NCI-H774 (cell line): ENCODE measurements at places on chromosomes 2 and 18.

- no peak for DNase-seq
These were observed 400.5 kb upstream of the TCF4 start for GRCh38 chr18:55988537-55988936.

DNA sequence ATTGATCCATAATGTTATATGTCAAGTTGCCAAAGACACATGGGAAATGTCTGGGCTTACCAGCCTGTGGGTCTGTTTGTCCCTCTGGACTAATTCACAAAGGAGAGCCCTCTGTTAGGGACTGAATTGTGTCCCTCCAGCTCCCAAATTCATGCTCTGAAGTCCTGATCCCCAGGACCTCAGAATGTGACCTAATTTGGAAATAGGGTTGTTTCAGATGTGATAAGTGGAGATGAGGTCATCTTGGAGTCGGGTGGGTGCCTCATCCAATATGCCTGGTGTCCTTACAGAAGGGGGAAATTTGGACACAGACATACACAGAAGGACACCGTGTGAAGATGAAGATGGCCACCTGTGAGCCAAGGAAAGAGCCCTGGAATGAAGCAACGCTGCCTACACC, 41.4 kb upstream of the ROCK2 start:
- no peak for DNase-seq

- no peak for DNase-seq
These were observed 23.7 kb downstream of the EFEMP1 start for GRCh38 chr2:55899881-55900280.

DNA sequence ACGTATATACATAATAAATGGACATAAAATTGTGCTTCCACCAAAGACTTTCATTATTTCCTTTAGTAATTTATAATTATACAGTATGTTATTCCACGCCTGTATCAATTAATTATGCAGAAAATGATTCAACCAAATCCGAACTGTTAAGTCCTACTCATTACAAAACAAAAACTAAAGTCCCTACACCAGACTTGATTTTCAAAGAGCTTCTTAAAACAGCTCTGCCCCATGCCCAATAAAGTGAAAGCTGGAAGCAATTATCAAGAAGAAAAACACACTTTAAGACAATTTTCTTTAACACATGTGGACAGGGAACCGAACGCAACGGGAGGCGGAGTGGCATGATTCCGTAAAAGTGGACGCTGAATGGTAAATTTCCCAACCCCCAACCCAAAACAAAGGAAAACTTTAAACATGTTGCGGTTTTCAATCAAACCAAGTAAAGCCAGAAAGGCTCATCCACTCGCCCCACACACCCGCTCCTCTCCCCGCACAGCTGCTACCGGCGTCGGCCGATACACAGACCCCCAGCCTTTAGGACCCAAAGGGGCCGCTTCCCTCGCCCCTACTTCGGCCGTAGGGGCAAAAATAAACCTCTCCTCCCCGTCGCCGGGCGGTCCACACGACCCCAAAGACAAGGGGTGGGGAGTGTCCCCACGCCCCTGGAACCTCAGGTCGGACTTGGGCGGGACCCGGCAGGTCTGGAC, 705 bp downstream of the YES1 start:
- DNase-seq: no peak

DNA sequence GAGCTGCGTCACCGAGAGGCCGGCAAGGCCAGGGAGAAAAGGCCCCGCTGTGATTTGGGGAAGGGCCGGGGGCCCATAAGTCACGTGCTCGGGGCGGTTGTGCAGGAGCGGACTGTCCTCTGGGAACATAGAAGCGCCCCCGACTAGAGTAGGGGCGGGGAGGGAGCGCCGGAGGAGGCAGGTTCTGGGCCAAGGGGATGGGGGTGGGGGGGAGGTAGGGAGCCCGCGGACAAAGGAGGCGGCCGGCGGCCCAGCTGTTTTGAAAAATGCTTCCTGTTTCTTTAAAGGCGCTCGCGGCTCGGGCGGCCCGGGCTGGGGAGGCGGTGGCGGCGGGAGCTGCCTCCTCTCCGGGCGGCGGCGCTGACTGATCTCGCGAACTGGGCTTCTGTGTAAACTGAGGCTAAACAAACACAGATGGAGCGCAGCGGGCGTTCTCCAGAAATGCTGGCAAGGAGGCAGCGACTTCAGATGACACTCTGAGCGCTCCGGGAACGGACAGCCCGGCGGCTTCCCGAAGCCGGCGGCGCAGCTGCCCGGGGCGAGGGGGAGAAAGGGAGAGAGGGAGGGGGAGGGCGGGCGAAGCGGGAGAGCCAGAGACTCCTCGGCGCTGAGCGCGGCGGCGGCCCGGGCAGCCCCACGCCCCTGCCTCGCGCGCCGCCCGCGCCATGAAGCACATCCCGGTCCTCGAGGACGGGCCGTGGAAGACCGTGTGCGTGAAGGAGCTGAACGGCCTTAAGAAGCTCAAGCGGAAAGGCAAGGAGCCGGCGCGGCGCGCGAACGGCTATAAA, at the start of gene ATOH8:
TSS of gene ATOH8 (plus strand) at position 467 of the 788 bp plus-strand sequence. CDS start at position 666, 199 bp downstream.
- no peak for DNase-seq

- DNase-seq: no peak
These were observed 60.3 kb downstream of the SH3BP4 start for GRCh38 chr2:235011929-235012631.

GRCh38 chr2:18841248-18842150, 252.1 kb upstream of the NT5C1B start:
- no peak for DNase-seq

DNA sequence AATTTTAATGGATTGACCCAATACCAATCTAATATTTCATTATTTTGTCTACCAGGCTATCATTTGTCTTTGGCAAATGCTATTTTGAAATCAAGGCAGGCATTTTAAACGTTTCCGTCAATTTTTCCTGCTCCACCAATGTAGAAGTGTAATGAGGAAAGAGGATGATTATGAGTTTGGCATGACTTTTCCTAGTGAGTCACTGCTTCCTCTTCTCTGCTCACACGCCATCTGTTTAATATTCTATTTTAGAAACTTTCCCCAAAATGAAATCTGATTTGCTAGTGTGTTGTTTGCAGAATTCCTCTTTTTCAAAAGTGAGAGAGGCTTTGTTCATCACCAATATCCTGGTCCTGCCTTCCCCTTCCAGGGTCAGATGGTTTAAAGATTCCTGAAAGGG, 42.5 kb upstream of the PID1 start:
- DNase-seq: no peak

DNA sequence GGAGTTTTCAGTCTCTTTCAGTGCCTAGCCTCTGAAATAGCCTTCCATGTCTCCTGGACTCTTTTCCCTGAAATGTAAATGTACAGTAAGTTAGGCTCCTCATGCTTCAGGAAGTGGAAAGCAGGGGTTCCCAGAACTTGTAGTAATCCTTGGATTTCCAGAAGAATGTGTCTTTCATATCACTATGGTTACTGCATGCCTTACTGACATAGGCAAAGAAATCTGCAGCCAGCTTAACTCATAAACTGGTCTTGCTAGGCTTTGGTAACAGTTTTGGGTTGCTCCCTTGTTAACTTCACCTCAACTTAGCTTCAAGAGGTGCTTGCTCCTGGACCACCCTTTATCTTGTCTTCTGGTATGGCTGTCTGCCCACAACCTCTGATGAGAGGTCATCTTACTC, 686.8 kb upstream of the DDX18 start:
- DNase-seq: no peak
